Ureter (tissue), 1 donor: ENCODE measurements at places on chromosomes 3 and 15.

GRCh38 chr3:113070072-113070640 lies 79.4 kb downstream of the GTPBP8 start:
- no peak for DNase-seq

- no peak for DNase-seq
Observed at GRCh38 chr15:80500021-80500420, 95.8 kb downstream of the ARNT2 start.

GRCh38 chr15:34128898-34129297 lies 27.0 kb downstream of the PGBD4 start:
- DNase-seq, result no peak

DNA sequence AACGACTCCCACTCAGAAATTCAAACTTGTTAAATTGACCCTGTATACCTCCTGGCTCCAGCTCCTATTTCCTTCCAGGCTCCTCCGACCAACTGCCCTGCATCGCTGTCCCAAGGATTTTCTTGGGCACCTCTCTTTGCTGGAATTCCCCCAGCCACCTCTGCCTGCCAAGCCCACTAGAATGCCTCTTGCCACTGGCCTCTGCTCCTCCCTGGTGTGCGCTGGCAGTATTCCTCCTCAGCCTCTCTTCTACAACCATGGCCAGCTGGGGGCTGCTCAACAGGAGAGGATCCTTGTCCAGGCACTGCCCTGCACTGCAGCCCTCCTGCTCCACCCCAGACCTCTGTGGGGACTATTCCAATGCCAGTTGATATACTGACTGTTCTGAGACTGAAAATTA lies 7.4 kb downstream of the WNT7A start:
- no peak for DNase-seq

DNA sequence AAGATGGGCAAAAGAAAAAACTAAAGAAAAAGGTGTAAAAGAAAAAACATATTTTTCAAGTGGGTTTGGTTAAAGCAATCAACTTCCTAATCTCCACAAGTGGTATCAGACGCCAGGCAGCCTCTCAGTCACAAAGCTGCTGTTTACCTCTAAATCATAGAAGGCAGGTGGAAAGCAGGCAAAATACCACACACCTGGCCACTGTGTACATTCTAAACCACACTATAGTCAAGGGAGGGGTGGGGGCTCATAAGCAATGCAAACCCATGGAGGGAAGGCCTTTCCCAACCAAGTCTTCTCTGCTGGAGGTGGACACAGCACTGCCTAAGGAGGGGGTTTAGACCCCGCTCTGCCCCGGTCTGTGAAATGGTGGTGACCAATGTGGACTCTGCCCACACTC lies 50.4 kb downstream of the MCF2L2 start:
- no peak for DNase-seq

DNA sequence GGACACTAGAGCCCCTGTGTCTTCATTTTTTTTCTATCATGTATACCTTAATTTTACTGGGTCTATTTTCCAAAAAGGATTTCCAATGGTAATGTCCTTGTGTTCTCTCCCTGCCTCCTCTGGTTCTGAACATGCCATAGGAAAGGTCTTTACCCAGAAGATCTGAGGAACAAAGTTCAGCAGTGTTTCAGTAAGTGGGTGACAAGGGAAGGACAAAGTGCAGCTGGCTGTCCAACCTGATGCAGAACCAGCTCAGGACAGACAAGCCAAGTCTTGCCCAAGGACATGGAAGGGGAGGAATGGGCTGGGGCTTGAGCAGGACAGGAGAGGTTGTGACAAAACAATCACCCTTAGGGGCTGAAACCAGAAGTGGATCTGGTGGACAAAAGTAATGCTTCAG lies 61.2 kb upstream of the STRIT1 start:
- DNase-seq, result peak; percentile 47
